ENCODE measurements at places on chromosomes 7 and 10.

GRCh38 chr7:113550966-113551365 is 367.8 kb downstream of the PPP1R3A start:
- DNase-seq, result no peak

DNA sequence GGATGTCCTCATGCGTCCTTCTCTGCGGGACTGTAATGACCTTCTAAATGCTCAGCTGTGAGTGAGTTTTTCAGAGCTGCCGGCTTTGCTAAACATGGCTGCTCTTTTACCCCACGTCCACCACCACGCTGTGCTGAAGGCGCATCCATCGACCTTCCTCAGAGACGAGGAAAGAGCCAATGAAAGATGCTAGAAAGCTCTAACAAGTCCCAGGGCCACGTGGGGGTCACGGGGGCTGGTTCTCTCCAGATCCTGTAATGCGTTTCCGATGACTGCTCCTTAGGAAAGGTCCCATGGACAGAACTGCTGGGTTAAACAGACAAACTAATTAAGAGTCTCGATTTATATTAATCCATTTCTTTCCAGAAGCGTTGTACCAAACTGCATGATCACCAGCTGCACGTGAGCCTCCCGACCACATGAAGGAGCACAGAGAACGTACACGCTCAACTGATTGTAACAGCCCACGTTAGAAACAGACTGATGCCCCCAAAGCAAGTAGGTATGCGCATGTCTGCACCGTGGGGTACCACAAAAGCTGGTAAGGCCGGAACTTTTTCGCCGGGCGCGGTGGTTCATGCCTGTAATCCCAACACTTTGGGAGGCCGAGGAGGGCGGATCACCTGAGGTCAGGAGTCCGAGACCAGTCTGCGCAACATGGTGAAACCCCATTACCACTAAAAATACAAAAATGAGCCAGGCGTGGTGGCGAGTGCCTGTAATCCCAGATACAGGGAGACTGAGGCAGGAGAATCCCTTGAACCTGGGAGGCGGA is 109.6 kb downstream of the TCERG1L start:
- no peak for DNase-seq

DNA sequence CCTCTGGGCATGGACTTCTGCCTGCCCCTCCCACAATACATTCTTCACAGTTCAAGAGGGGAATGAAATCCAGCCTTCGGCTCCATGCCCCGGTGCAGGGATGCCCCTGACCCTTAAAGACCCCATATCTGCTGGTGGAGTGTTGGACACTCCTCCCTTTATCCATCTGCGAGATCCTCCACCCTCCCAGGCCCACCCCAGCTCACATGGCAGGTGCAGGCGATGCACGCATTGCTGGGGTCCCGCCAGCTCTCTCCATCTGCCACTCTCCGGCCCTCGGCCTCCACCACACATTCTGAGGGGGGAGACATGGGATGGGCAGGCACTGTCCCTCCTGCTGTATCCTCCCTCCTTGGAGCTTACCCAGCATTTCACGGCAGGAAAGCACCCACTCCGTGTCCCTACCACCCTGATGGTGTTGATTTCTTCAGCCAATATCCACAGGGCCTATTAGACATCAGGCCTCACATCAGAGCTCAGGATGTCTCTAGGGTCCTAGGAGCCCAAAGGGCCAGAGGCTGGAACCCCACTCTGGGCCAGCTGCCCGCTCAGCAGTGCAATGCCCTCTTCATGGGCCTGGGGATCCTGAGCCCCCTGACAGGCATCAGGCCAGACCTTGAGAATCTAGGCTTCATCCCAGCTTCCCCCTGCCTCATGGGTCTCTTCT is 18.3 kb downstream of the ATP6V1F start:
- no peak for DNase-seq

- DNase-seq, result no peak
Observed at GRCh38 chr7:65308300-65308678, 65.4 kb upstream of the ZNF92 start.

DNA sequence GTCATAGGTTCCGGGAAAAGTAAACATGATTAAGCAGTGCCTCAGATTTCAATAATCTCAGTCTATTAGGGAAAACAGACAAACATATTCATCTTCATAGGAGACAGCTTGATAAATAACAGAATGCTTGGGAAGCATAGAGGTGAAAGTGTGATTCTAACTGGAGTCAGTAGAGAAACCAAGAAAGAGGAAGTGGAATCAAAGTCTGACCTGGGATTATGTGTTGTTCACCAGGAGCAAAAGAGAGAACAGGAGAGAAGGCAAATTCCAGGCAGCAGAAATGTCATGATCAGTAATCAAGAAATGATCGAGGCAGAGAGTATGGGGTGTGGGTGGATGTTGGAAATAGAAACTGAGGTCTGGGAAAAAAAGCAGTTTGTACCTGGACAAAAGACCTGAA is 43.7 kb downstream of the DGKB start:
- DNase-seq, result no peak

DNA sequence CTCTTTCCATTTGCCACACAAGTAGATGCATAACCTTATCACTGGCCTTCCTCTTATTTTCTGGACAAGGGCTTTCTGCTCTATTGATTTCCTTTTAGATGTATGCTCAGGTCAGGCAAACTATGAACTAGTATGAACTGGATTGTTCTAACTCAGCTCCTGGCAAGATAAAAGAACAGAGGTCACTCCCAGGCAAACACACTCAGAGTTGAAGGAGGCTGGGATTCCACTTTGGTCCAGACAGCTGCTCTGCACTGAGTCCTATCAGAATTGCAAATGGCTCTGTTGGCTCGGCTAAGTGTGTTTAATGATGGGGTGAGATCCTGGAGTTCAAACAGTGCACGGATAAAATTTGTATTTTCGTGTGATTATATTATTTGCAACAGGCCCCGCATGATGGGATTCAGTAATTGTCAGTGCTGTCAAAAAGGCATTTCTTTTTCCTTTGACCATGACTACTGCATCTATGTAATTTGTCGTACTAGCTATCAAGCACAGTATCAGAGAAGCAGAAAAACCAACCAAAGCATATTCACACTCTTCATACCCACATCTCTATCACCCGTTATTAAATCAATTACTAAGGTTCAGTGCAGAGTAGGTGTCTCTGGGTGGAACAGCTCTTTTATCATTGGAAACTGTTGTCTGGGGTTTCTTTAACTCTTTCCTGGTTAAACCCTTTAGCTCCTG is 288.1 kb upstream of the PRKCQ start:
- DNase-seq, result no peak

GRCh38 chr10:59626523-59626869 is 83.2 kb downstream of the SLC16A9 start:
- no peak for DNase-seq

- DNase-seq, result no peak
Observed at GRCh38 chr10:1977461-1977860, 240.1 kb upstream of the ADARB2 start.

DNA sequence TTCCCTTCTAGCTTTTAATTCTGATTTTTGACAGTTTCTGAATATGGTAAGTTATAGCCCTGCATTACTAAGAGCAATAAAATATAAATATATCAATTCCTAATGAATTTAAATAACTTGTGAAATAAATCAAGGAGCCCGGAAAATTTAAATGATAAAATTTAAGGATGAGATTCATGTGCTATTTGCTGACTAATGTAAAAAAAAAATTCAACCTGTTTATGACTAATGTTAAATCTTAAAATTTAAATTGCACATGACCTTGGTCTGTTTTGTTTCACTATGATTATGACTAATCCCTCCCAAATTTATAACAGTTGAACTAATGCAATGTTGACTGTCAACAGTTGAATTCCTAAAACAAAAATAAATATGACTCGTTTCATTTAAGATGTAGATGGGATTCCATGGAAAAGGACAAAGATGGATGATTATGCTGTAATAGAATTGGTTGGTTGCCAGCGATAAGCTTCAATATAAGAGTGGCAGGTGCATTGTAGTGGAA is 419.9 kb downstream of the NRG3 start:
- no peak for DNase-seq

DNA sequence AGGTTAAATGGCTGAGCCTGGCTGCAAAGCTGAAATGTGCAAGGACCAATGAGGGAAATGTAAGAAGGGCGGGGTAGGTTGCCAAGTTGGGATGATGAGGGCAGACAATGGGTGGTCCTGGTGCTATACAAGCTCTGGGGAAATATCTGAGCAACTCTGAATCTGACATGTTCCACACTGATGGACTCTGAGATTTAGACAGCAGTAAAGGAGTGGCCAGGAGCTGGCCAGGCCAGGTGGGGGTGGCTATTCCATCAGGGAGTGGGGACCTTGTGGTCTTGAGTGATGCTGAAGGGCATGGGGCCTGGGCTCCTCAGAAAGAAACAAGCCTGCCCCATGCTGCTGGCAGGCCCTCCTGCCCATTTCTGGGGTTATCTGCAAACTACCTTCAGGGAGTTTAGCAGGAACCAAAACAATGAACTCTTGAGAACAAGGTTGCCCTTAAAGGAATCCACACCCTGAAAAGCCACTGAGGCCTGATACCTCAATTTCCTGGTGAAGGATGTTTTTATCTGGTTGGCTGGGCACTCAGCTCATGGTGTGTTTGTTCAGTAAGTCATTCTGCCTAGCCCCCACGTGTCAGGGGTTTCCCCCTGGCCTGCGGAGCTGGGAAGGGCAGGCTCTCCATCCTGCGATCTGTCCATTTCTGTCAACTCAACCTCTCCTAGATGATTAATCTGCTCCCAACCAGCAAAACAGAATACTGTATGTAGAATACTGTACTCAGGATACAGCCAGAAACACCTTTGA is 143.3 kb upstream of the TNS3 start:
- DNase-seq, result no peak

- DNase-seq, result no peak
Observed at GRCh38 chr7:94532676-94533075, 23.1 kb downstream of the CASD1 start.

GRCh38 chr10:129653861-129654260 is 186.8 kb downstream of the MGMT start:
- DNase-seq, result no peak

DNA sequence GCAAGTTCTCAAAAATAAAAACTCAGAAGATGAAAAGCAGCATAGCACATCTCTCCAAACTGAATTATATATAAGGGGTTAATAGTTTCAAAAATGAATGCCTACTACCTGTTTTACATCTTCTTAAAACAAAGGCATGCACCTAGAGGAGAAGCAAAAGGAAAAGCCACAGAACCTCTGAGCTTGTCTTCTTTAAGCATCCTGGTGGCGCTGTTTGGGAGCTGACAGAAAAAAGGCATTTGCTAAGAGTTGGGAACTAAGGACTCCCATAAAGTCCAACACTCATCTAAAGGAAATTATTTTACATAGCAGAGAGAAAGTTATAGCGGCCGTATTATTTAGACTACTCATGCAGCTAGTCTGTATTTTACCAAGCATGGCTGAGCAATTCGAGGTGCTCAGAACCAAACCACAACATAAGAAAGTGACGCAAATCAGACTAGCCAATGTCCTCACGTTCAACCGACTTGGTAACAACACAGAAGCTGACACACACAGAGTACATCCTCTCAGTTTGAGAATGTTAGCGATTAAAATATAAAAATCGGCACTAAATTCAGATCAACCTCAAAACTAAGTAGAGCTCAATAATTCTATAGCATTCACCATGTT is 38.8 kb downstream of the PTN start:
- no peak for DNase-seq

GRCh38 chr7:134938141-134938540 is 48.2 kb upstream of the AGBL3 start:
- no peak for DNase-seq

DNA sequence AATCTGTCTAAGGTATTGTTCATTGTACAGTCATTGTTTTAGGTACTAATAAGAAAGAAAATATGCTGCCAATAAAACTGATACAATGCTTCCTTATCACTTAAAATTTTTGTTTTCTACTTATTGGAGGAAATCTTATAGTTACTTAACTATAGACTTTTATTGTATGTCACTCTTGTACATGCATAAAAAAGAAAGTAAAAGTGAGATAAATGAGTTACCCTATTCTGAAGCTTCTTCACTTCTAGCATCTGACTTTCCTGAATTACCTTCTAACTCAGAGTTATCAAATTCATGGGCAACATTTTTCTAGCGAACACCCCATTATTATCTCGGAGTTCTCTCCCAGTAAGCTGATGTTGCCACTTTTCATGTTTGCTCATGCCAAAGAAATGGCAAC is 504.9 kb downstream of the SH2D4B start:
- DNase-seq, result no peak

DNA sequence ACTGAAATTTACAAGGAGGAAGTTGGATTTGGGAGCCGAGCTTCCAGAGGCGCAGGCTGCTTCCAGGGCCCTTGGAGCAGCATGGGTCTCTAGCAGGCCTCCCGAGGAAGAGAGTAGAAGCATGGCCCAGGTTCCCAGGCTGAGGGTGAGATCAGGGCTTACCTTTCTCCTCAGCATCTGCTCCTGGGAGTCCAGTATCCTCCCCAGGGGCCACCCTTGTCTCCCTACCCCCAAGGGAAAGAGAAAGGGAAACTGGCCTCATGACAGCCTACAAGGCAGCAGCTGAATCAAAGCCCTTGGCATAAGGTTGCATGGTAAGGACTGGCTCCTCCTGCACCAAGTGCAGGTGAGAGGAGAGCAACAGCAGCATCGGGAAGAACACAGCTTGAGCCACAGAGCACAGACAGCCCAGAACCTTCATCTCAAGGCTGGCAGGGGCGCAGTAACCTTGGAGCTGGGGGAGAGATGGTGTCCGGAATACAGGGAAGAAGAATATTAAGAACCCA is 114.5 kb downstream of the MARCHF5 start:
- no peak for DNase-seq

Measured in activated T-cell treated with anti-CD3 and anti-CD28 coated beads, Interleukin-2, amount 50 U/mL, for 4 hours (primary cell).